ENCODE measurements at places on chromosomes 2 and 18.

- peak; percentile 43 for DNase-seq
Measured at GRCh38 chr18:62425465-62426190, 97.2 kb upstream of the ZCCHC2 start.

- DNase-seq = no peak
Measured at GRCh38 chr2:202023904-202024266, 9.8 kb upstream of the FZD7 start.

DNA sequence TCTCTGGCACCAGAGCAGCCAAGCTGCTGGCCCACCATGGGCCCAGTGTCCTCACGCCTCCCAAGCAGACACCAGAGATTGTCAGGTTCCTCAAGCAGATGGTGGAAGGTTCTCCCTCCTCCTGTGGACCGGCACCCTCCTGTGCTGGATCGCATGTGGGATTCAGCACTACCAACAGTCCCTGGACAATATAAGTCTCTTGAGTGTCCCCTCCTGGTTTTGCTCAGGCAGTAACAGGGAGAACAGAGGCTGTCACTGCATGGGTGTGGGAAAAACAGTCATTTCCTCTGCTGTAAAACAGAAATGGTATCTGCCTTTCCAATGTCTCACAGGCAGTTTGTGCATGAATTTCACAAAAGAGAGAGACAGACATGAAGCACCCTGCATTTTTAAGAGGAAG lies 47.7 kb upstream of the TUBA3E start:
- no peak for DNase-seq

DNA sequence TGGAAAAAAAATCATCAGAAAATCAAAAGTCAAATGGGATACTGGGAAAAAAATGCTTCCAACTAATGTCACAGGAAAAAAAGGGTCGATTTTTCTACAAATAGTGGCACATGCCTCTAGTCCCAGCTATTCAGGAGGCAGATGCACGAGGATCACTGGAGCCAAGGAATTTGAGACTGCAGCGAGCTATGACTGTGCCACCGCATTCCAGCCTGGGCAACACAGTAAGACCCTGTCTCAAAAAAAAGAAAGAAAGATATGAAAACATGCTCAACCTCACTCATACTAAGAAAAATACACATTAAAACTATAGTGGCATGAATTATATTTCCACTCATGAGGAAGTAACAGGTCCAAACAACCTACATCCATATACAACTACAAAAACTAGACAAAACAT lies 17.9 kb downstream of the MEMO1 start:
- no peak for DNase-seq

Measured in stimulated activated CD4-positive, alpha-beta T cell treated with anti-CD3 and anti-CD28 coated beads, Interleukin-2, amount 100 ng/mL, for 48 hours (primary cell).